ENCODE measurements at places on chromosomes 2 and 18.

GRCh38 chr2:43169987-43170386 lies 56.4 kb downstream of the ZFP36L2 start:
- no peak for DNase-seq
- H3K27ac ChIP-seq: peak overlapping the region; percentile 86
- H3K4me3 ChIP-seq: no peak overlapping the region
- H3K36me3 ChIP-seq: no peaks in the 10 kb centered on the region
- no peaks in the 10 kb centered on the region for H3K27me3 ChIP-seq

DNA sequence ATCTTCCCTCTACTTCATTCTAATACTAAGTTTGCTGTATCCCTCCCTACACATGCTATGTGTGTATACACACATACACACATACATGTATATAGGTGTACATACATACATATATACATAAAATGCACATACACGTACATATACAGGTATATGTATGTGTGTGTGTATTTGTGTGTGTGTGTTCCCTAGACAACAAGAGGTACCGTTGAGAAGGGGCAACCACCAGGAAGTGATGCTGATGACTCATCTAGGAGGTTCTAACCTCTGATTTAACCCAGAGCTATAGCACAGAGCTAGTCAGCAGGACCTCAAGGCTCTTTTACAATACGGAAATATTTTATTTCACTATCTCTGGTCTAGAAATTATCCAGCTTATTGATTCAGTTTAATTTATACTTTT lies 139.2 kb downstream of the LAMA3 start:
- peak overlapping the region; percentile 94 for H3K27ac ChIP-seq
- no peaks in the 10 kb centered on the region for H3K27me3 ChIP-seq
- peaks cover 15% of the 10 kb centered on the region for H3K36me3 ChIP-seq

- no peaks in the 10 kb centered on the region for H3K27me3 ChIP-seq
- H3K4me3 ChIP-seq: no peak overlapping the region
- DNase-seq: no peak
- no peak overlapping the region for H3K27ac ChIP-seq
These were observed 12.9 kb upstream of the TXNDC2 start for GRCh38 chr18:9872823-9873222.

DNA sequence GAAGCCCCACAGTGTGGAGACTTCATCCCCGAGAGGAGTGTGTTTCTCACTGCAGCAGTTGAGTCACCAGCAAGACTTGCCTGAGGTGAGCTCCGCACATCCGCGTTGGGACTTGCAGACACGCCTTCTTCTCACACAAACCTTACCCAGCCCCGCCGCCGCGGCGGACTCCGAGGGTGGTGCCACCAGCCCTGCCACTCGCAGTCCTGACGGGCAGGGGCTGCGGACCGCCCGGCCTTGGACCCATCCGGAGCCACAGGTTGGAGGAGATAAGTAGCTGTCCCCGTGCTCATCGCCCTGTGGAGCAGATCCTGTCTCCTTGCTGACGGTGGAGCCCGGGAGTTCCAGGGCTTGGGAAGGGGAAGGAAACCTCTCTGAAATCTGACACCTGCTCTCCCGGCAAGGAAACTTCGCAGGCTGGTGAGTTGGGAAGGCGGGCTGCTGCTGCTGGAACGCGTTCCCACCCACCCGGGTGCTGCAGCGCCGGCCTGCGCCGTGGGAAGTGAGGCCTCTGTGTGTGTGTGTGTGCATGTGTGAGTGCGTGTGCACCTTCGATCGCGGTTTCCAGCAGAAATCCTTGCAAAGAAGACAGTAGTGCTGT lies at the start of gene RAB27B:
Gene RAB27B, plus strand, starts transcription at position 197 of the 601 bp plus-strand sequence. CDS start 49,109 bp downstream, outside the sequence.
- H3K27me3 ChIP-seq: no peaks in the 10 kb centered on the region
- H3K4me1 ChIP-seq: peaks cover 29% of the 10 kb centered on the region
- H3K4me3 ChIP-seq: peak within 1 kb of the TSS; percentile 41
- DNase-seq: peak; percentile 90
- no peaks in the 10 kb centered on the region for H3K36me3 ChIP-seq

GRCh38 chr18:49021433-49022129 lies 70.8 kb upstream of the SMAD7 start:
- H3K4me1 ChIP-seq: peaks cover 23% of the 10 kb centered on the region
- no peaks in the 10 kb centered on the region for H3K36me3 ChIP-seq
- peak; percentile 86 for DNase-seq
- peak overlapping the region; percentile 13 for H3K4me3 ChIP-seq
- H3K27ac ChIP-seq: peak overlapping the region; percentile 48

DNA sequence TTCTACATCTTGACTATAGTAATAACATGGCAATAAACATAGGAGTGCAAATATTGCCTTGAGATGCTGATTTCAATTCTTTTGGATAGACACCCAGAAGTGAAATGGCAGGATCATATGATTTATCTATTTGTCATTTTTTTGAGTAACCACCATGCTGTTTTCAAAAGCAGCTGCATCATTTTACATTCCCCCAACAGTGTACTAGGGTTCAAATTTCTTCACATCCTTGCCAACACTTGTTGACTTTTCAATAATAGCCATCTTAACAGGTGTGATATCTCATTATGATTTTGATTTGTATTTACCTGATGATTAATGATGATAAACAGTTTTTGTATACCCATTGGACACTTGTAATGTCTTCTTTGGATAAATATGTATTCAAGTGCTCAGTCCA lies 90.8 kb downstream of the STRADB start:
- no peaks in the 10 kb centered on the region for H3K4me1 ChIP-seq
- DNase-seq: no peak
- H3K36me3 ChIP-seq: no peaks in the 10 kb centered on the region
- no peak overlapping the region for H3K4me3 ChIP-seq
- no peak overlapping the region for H3K27ac ChIP-seq
- H3K27me3 ChIP-seq: peaks cover 3% of the 10 kb centered on the region
